A673 (cell line): ENCODE measurements at places on chromosomes 2 and 18.

DNA sequence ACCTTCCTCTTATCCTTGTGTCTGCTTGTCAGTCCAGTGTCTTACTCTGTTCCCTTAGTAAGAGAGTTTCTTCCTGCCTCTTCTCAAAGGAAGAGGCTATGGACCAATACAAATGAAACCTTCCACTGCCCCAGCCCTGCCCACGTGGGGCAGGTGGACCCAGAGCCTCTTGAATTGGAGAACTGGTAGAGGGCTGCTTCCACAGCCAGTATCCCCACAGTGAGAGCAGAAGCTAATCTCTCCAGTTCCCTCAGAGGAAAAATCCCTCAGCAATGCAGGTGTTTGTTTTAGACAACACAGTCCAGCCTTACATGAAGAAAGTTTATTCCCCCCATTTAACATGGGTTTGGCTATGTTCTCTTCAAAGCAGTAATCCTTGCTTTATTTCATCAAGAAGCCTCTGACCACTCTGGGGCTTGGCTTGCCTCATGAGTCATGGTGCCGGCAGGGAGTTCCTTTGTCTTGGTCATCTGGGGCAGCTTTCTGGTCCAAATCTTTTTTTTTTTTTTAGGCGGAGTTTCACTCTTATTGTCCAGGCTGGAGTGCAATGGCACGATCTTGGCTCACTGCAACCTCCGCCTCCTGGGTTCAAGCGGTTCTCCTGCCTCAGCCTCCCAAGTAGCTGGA lies 6.5 kb upstream of the CYBRD1 start:
- no peak for DNase-seq
- no peaks in the 10 kb centered on the region for H3K27me3 ChIP-seq
- H3K27ac ChIP-seq = no peak overlapping the region
- H3K4me3 ChIP-seq = no peak overlapping the region
- no peaks in the 10 kb centered on the region for H3K36me3 ChIP-seq

DNA sequence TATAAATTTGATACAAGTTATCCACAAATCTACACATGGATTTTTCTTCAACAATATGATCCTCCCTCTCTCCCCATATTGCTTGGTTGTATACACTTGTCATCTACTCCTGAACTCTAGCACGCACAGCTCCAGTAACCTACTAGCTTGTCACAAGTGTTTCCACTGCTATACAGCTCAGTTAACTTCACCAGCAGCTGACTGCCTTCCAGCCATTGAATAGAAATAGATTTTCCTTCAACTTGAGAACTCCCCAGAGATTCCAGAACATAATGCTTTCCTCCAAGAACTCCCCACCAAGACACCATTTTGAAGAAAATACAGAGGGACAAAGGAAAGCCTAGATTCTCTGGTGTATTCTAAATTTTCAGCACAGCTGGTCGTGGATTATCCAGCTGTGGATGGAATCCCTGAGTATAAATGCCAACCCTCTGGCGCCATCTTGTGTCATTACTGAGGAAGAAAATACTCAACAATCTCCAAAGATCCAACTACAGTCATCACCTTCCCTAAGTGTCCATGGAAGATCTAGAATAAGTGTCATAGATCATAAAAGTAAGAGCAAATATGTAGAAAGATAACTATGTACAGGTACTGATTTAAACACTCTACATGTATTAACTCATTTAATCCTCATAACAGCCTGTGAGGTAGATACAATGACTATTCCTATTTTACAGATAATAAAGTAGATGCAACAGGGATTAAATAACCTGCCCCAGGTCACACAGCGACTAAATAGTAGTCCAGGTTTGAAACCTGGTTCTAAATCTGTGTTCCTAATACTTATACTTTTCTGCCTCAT lies 156.7 kb downstream of the ARHGAP28 start:
- peak; percentile 55 for DNase-seq
- no peak overlapping the region for H3K27ac ChIP-seq
- H3K27me3 ChIP-seq = no peaks in the 10 kb centered on the region
- H3K4me1 ChIP-seq = no peaks in the 10 kb centered on the region

DNA sequence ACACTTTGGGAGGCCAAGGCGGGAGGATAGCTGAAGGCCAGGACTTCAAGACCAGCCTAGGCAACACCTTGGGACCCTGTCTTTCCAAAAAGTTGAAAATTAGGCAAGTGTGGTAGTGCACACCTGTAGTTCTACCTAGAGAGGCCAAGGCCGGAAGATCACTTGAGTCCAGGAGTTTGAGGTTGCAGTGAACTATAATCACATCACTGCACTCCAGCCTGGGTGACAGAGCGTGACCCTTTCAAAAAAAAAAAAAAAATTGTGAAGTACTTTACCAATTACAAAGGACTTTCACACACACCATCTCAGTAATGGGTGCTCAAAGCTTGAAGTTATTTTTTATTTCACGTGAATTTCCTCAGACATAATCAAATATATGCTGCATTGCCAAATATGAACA lies 65.0 kb downstream of the ATAD2B start:
- peaks cover 13% of the 10 kb centered on the region for H3K36me3 ChIP-seq
- H3K4me1 ChIP-seq = no peaks in the 10 kb centered on the region
- DNase-seq = no peak

DNA sequence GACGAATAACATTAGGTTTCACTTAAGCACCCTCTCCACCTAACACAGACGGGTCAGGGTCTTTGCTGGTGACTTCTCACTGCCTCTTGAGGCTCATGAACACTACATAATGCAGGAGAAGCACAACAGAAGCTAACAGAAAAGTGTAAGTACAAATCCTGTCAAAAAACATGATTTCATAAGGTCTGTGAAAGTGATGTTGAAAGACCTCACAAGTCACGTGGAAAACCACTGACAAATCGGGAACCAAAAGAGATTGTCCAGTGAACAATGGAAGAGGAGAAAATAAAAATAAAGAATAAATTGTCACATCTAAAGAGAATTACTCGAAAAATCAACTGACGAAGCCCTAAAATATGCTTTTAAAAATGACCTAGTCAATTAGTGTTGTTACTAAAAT lies 14.0 kb downstream of the PSD4 start:
- H3K4me3 ChIP-seq = no peak overlapping the region
- no peaks in the 10 kb centered on the region for H3K27me3 ChIP-seq
- no peaks in the 10 kb centered on the region for H3K36me3 ChIP-seq
- DNase-seq = no peak

- no peaks in the 10 kb centered on the region for H3K27me3 ChIP-seq
- DNase-seq = peak; percentile 17
- no peaks in the 10 kb centered on the region for H3K36me3 ChIP-seq
These were observed 57.0 kb downstream of the ZNF407 start for GRCh38 chr18:74654638-74655037.

- H3K36me3 ChIP-seq = no peaks in the 10 kb centered on the region
- DNase-seq = no peak
- H3K4me3 ChIP-seq = no peak overlapping the region
- no peaks in the 10 kb centered on the region for H3K4me1 ChIP-seq
These were observed 141.7 kb downstream of the OTX1 start for GRCh38 chr2:63192169-63192888.

DNA sequence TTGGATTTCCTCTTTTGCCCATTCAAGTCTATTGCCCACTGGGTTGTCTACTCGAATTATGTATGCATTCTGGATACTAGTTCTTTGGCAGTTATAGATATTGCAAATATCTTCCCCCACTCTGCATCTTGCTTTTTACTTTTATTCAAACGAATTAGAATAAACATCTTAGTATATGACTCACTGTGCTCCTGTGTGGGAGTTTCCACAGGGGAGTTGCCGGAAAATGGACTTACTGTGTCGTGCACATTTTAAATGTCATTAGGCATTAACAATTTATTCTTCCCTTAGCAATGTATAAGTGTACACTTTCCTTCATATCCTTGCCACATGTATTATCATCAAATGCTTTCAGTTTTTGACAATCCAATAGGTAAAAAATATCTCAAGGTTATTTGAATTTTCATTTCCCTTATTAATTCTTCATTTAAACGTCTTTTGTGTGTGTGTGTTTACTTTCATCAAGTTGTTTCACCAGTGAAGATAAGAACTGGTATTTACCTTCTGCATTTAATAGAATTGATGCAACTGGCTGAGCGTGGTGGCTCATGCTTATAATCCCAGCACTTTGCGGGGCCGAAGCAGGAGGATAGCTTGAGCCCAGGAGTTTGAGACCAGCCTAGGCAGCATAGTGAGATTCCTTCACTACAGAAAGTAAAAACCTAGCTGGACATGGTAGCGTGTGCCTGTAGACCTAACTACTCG lies 4.6 kb upstream of the UGT1A5 start:
- DNase-seq = peak; percentile 62
